ENCODE measurements at places on chromosomes 11 and 22. TPM values are rescaled to one million over a fixed set of nuclear protein-coding genes. Genes with fewer than 3 reads are reported as not detected.

BATF2 gene
- 0.65 TPM for total RNA-seq

MPZL3 gene
- total RNA-seq, result 0.45 TPM

ADORA2A gene
- 0.73 TPM for total RNA-seq

VSIG2 gene
- not detected for total RNA-seq

ENDOD1 gene
- total RNA-seq, result 18.9 TPM

Measured in A549 treated with dexamethasone at 1 μM for 4 hours (cell line).